ENCODE measurements at places on chromosomes 11 and 22.

DNA sequence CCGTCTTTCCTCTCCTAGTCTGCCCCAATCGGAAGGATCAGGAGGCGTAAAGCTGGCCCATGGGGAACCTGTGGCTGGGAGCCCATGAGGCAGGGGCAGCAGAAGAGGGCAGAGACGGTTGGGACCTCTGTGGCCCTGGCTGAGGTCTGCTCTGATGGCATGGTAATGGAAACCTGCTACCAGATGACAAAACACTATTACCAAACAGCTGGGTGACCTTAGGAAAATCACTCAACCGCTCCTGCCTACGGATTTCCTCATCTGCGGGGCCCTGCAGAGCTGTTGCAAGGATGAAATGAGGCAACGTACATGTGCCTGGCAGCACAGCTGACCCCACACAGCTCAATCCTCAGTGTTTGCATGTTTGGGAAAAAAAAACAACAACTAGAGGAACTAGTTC is 4.6 kb downstream of the AP5B1 start:
- no peak for DNase-seq

DNA sequence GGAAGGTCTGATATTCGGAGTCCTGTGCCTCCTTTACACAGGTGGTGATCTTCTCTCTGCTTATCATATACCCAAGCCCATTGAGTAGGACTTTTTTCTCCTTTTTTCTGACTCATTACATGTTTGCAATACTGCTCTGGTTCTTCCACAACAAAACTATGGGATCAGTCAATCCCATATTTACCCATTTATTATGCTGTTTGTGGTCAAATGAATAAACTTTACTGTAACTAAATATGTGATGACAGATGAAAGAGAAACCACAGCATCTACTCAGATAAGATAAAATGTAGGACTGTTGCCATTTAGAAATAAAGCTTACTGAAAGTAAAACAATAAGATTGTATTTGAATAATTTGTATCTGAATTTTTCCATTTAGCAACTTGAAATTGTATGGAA is 958.7 kb upstream of the FAT3 start:
- DNase-seq, result no peak

DNA sequence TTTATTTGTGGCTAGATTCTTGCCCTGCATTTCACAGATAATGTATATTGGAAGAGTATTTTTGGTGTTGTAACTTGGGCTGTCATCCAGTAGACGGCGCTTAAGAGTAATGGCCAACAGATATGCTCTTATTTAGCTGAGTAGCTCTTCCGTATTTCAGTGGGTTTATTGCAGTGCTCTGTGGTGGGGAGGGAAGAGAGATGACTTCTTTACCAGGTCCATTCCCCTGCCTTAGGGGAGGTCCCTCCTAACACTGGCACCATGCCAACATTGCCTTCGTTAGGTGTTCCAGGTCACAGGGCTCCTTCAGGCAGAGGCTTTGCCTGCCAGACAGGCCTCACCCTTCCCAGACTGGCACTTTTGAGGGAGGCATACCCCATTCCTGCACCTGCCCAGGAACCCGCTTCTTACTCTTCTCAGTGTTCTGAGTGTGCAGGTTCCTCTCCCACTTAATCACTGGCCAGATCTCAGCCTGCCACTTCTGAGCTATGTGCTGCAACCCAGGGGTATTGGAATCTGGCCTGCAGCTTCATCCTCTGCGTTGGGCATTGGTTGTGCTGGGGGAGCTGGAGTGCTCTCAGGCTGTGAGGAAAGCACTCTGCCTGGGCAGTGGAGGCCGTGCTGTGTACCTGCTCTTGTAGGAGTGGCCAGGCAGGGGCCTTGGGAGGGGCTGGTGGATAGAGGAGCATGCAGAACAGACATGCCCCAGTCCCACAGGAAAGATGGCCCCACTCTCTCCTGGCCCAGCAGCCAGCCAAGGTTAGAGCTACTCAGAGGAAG is 29.4 kb upstream of the SLN start:
- no peak for DNase-seq

DNA sequence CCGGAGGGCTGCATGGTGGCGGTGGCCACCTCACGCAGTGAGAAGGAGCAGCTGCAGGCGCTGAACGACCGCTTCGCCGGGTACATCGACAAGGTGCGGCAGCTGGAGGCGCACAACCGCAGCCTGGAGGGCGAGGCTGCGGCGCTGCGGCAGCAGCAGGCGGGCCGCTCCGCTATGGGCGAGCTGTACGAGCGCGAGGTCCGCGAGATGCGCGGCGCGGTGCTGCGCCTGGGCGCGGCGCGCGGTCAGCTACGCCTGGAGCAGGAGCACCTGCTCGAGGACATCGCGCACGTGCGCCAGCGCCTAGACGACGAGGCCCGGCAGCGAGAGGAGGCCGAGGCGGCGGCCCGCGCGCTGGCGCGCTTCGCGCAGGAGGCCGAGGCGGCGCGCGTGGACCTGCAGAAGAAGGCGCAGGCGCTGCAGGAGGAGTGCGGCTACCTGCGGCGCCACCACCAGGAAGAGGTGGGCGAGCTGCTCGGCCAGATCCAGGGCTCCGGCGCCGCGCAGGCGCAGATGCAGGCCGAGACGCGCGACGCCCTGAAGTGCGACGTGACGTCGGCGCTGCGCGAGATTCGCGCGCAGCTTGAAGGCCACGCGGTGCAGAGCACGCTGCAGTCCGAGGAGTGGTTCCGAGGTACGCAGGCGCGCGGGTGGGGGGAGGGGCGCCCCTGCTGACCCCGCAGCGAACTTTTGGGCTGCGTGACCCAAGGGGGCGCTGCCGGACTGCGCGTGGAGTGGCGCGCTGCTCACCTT is 670 bp downstream of the NEFH start:
- no peak for DNase-seq

- no peak for DNase-seq
Measured at GRCh38 chr11:110392056-110392455, 37.7 kb upstream of the FDX1 start.

DNA sequence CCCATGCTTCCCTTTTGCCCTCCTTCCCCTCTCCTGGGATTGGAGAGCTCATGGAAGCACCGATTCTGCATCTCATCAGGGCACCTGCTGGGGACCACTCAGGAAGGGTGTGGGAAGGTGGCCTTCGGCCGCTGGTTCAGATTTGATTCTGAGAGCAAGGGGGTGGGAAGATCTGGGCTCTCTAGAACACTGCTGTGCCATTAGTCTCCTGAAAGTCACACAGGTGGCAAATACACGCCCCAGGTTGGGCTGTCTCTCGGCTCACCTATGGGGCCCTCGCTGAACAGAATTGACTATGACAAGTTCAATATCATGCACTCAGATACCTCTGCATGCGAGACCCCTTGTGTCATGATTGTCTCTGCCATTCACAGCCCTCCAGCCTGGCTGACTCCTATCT is 12.8 kb upstream of the APOBEC3A start:
- DNase-seq, result no peak

GRCh38 chr11:113724778-113725177 is 18.7 kb upstream of the TMPRSS5 start:
- no peak for DNase-seq

- DNase-seq, result no peak
Measured at GRCh38 chr11:92890846-92891245, 78.6 kb upstream of the MTNR1B start.

- DNase-seq, result no peak
Measured at GRCh38 chr22:37806409-37807333, 1.1 kb upstream of the GCAT start.

DNA sequence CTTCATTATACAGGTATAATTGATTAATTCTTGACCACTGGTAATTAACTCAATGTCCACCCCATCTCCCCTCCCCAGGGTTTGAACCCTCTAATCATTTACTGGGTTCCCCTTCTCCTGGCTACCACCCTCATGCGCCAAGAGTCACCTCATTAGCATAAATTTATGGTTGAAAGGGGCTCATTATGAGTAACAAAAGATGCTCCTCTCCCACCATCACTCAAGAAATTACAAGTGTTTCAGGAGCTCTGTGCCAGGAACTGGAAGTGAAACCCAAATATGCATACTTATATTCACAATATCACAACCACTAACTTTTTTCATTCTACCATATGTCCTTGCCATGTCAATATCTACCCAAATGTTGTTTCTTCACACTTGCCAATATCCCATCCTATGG is 7.8 kb upstream of the STIP1 start:
- no peak for DNase-seq

- DNase-seq, result no peak
Measured at GRCh38 chr11:134443246-134443645, 31.2 kb upstream of the B3GAT1 start.

- no peak for DNase-seq
Measured at GRCh38 chr11:65565624-65566453, 4.4 kb upstream of the ZNRD2 start.

DNA sequence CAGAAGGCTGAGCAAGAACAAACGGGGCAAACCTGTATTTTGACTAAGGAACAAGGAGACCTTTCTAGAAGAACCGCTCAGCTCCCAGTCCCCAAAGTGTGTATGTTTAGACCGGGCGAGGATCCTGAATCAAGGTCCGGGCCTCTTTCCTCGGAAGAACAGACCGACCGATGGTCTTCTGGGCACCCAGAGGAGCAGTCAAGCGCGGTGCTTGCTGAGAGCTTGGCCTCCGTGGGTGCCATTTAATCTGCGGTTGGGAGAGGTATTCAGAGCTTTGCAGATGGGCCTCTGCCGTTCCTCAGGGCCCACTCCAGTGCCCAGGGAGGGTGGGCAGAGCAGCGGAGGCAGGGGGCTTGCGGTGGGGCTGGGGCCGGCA is 26.5 kb upstream of the ATXN10 start:
- no peak for DNase-seq

- DNase-seq, result no peak
Measured at GRCh38 chr22:31901388-31902137, 42.8 kb upstream of the YWHAH start.

GRCh38 chr11:4203603-4204360 is 109.2 kb downstream of the RRM1 start:
- no peak for DNase-seq

DNA sequence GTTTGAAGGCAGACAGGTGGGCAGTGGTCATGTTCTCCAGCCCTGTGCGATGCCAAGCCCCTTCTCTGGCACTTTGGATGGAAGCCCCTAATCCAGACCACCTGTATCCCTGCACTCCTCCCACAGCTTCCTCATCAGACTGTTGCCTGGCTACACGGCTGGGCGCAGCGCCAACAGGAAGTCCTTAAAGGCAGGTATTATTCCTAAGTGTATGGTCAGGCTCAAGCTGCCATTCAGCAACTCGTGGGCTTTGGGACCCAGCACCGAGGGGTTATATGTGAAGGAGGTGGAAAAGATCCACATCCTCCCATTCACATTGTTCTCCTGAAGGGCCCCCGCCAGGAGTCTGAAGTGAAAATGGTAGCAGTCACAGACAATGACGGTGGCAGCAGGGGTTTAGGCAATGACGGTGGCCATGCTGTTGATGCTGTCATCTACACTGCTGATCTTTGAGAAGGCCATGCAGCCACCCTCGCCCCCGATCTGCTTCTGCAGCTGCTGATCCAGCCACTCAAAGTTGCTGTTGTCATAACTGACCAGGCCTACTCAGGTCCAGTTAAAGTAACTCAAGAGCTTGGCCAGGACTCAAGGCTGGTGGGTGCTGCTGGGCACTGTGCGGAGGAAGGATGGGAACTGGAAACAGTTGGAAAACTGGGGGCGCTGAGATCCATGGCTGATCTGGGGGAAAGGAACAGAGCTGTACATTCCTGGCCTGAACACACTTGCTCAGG is 27.7 kb downstream of the OR6Q1 start:
- DNase-seq, result no peak

GRCh38 chr11:91786097-91786496 is 438.5 kb upstream of the FAT3 start:
- no peak for DNase-seq

GRCh38 chr11:65588199-65589054 is 7.2 kb downstream of the KCNK7 start:
- DNase-seq, result no peak

DNA sequence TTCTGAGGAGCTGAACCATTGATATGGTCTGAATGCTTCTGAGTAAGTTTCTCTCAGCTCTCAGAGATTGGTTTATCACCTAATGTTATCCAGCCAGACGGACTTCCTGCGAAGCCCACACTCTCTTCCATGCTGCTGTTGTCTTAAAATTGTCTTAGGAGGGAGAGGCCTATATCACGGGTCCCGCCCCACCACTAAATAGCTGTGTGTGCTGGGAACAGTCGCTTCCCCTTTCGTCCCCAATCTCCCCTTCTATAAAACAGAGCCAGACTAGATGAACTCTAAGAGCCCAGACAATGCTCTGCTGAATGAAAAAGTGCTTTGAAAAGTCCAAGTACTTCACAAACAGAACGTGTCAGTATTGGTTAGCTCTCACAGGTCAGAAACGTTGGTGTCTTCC is 81.4 kb upstream of the AKIP1 start:
- DNase-seq, result no peak

GRCh38 chr11:37671321-37671720 is 1073.3 kb upstream of the RAG2 start:
- no peak for DNase-seq

GRCh38 chr11:114168691-114169090 is 109.2 kb downstream of the ZBTB16 start:
- no peak for DNase-seq

- no peak for DNase-seq
Measured at GRCh38 chr11:128757886-128758612, 64.2 kb downstream of the FLI1 start.

GRCh38 chr11:122893131-122893530 is 10.6 kb downstream of the JHY start:
- DNase-seq, result no peak

DNA sequence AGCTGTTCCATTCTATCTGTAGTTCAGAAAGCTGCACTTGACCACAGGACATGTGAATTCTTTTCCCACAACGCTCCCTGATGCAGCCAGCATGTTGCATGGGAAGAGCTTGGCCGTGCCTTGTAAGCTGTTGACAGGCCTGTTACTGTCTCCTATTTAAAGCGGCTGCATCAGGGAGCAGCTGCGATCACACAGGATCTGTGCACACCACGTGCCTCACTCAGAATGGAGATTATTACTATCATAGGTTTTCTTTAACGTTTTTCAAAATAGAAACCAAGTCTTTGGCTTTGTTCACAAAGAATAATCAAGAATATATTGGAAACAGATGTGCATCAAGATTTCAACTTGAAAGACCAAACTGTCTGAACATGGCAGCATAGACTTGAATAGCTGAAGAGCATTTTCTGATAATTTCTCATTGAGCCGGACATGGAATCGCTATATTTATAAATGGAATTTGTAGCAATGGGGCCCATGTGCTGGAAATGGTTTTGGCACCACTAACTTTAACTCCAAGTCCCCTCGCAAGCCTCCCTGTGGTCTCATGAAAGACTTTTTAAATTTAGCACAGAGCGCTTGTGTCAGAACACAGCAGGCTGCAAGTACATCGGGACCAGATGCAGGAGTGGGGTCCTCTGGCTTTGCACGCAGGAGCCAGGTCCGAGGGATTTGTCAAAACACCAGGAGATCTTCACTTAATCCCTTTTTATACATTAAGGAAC is 40.8 kb upstream of the MYO18B start:
- no peak for DNase-seq
